Stimulated activated CD8-positive, alpha-beta memory T cell treated with anti-CD3 and anti-CD28 coated beads, Interleukin-15, amount 100 ng/mL, for 1 hour (primary cell): ENCODE measurements at places on chromosomes 2 and 18.

DNA sequence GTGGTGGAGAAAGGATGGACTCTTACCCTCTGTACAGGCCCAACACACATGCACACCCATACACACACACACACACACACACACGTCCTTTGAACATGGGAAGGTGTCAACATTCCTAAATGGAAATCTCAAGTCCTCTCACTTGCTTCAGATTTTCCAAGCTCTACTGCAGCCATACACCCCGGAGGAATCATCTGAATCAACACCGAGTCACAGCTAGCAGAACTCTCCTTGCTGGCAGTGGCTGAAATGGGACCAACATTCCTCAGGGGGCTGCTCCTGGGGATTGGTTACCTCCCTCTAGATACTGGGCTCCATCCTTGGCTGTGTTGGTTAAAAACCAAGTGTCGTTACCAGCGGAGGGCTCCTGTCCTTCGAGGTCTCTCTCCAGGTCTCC, 112.7 kb downstream of the BCL11A start:
- no peak for DNase-seq

DNA sequence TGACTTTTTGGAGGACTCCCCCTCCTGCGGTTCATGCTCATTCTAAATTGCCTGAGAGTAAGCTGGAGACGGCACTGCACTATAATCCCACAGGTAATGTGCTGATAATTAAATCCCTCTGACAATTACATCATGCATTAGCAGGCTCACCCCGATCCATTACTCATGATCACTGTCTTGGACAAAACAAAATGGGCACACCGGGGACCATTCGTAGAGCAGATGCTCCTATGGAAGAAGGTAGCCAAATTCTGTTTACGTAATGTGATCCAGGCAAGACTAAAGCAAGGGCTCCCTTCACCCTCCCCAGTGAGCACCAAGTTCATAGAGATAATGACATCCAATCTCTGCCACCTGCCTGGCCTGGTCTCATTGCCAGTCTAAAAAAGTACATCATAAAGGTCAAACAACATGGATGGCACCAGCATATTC, 657.1 kb upstream of the SOX11 start:
- DNase-seq = no peak

- no peak for DNase-seq
Measured at GRCh38 chr2:75667884-75668283, 21.3 kb downstream of the MRPL19 start.

- no peak for DNase-seq
Measured at GRCh38 chr18:36636237-36636817, 192.5 kb downstream of the TPGS2 start.

- DNase-seq = no peak
Measured at GRCh38 chr2:166344286-166345113, 31.2 kb downstream of the SCN9A start.

DNA sequence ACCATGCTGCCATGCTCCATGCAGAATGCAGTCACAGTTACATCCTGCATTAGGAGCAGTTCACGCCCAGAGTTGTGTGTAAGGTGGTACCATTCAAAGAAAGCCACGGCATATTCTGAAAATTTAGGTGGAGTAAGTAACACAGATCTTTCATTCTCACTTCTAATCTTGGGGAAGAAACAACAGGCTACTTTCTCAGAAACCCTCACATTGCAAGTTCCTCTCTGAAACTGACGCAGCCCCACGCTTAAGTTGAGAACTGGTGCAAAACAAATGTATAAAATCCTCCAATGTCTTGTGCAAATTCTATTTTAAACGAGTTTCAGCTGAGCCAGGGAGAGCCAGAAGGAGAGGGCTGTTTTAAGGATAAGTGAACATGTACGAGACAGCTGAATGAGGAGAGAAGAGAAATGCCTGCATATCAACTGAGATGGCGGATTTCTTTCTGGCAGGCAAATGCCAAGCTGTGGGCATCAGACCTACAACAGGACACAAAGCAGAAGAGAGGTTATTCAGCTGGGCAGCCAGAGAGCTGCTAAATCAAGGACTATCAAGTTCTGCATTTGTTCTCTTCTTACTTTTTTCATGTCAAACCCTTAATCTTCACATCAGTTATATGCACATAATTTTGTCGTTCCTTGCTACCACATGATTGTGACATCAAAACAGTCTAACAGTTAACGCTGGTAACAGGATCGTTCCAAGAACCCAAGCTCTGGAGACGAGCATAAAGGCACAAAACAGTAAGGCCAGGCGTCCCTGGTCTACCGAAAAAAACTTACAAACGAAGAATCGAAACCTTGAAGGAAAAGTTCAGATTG, 6.4 kb downstream of the ARL4C start:
- no peak for DNase-seq

- DNase-seq = no peak
Measured at GRCh38 chr2:28433935-28434599, 41.4 kb downstream of the FOSL2 start.

DNA sequence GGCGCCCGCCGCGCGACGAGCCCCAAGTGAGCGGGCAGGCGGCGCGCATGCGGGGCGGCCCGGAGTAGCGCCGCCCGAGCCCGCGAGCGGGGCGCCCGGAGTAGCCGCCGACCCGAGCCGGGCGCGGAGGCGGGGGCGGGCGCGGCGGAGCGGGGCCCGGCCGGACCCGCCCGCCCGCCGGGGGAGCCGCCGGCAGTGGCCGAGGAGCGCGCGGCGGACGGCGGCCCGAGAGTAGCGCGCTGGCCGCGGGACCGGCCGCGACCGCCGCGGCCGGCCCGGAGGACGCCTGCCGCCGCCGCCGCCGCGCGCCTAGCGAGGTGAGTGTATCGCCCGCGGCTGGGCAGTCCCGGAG, at the start of gene GALNT1:
Gene GALNT1 (plus strand): TSS at position 195 of the 352 bp plus-strand sequence. CDS start 72,923 bp downstream, outside the sequence.
- no peak for DNase-seq

- no peak for DNase-seq
Measured at GRCh38 chr2:120510751-120511395, 164.9 kb downstream of the INHBB start.

DNA sequence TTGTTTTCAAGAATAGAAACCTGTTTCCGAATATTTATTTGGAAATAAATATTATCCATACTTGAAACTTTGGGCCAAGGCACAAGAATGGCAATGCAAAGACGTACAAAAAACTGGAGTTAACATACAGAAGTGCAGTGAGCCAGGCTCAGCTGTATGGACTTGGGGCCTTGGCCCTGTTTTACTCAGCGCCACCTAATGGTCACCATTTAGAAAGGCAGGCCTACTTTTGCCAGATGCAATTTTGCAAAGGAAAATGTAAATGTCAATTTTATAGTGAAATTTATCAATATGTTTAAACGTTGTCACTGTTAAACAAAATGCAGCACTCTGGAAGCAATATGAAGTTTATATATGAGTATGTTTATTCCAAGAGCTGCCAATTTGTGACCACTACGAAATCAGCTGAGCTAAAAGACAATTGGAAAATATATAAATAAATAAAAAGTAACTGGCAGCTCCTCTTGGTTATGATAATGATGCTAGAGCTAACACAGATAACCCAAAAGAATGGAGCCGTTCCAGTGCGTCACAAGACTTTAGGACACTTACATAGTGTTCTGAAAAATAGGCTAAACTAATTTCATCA, 155.0 kb downstream of the ARHGAP15 start:
- no peak for DNase-seq

- DNase-seq = no peak
Measured at GRCh38 chr2:28583899-28584553, 88.2 kb downstream of the PLB1 start.

DNA sequence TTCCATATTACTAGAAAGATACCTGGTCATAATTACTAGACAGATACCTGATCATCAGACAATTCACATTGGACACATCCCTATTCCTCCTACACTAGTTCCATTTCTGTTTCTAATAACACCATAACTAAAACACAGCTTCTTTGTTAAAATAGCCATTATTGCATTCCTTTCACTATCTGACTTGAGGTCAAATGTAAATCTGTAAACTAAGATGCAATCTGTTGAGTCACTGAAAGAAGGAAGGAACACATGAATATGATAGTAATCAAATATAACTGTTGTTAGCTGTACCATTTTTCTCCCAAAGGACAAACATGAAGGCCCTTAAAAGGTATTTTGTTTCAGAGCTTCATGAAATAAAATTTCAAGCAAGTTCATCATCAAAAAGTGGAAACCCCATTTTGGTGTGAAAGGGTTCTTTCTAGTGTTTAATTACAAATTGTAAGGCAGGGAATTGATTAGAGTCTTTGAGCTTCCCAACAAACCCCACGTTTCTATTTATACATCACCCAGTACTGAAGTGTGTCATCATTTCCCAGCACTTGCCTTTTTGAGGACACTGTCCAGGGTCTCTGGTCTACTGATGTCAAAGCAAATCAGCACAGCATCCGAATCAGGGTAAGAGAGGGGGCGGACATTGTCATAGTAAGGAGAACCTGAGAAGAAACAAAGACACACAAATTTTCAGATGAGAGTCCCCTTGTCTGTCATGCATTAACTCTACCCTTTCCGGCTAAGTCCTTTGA, 13.0 kb downstream of the RND3 start:
- no peak for DNase-seq

GRCh38 chr2:164859251-164859818, 17.7 kb upstream of the COBLL1 start:
- no peak for DNase-seq

GRCh38 chr18:74171910-74172606, 23.7 kb downstream of the TIMM21 start:
- no peak for DNase-seq

DNA sequence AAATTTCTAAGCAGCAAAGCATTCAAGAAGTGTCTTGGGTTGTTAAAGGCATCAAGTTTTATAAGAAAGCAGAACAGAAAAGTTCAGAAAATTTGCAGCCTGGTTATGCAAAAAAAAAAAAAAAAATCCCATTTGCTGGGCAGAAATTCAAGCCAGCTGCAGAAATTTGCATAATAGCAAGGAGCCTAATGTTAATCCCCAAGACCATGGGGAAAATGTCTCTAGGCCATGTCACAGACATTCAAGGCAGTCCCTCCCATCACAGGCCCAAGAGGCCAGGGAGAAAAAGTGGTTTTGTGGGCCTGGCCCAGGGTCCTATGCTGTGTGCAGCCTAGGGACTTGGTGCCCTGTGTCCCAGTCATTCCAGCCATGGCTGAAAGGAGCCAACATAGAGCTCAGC, 269.0 kb upstream of the SLC39A10 start:
- no peak for DNase-seq

GRCh38 chr2:419687-420317, 131.9 kb upstream of the ALKAL2 start:
- no peak for DNase-seq

DNA sequence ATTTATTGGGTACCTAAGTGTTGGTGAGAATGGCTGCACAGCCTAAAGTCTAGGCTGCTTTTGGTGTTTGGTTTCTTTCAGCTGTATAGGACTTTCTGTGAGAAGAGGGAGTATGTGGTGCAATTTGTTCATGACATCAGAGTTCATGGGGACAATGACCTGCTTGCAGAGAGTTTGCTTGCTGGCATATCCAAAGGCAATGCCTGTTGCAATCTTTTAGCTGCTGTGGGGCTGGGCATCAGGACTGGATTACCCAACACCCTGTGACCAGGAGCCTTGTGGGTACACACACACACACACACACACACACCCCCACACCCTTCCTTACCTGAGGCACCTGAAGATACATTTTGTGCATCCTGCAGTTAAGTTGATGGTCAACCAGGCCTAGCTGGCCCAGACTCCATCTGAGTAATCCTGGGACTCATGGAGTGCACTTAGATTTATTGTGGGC, 68.4 kb downstream of the LIPG start:
- no peak for DNase-seq

DNA sequence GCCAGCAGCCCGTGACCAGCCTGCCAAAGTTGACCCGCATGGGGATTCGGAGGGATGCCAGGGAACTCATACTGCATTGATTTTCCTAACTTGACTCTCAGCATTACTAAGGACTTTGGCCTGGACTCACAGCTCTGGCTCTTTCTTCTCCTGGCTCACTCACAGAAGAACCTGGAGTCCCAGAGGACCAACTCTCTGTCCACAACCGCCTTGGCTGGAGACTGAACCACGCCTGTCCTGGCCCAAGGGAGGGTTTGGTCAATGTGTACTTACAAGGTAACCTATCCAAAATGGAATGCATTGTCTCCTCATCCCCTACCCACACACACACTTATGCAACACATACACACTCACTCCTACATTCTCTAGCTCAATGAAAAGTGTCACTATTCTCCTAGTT, 135.6 kb upstream of the KLHL29 start:
- no peak for DNase-seq

GRCh38 chr2:131122496-131122895, 17.4 kb downstream of the PLEKHB2 start:
- DNase-seq = no peak

DNA sequence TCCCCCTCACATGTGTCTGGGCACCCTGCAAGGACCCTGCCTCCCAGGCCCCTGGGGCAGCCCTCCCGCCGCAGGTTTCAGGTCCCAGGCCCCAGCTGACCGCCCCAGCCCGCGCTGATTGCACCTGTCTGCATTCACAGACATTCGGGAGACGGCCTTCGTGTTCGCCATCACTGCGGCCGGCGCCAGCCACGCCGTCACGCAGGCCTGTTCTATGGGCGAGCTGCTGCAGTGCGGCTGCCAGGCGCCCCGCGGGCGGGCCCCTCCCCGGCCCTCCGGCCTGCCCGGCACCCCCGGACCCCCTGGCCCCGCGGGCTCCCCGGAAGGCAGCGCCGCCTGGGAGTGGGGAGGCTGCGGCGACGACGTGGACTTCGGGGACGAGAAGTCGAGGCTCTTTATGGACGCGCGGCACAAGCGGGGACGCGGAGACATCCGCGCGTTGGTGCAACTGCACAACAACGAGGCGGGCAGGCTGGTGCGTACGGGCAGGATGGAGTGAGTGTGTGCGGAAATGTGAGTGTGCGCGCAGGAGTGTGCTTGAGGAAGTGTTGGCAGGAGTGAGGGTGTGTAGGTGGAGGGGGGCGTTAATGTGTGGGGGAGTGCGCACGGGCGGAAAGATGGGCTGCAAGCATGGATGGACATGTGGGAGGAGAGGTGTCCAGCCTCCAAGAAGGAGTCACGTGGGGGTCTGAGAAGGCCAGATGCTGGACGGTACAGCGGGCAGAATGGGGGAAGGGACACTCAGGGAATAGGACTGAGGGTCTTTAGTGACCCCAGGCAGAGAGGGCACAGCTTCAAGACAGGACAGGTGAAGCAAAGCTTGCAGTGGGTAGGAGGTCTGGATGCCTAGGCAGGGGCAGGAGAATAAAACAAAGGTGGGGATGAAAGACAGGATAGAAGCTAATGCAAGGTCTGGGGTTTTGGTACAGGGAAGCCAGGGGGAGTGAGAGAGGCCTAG, 9.0 kb upstream of the WNT10A start:
- DNase-seq = no peak

DNA sequence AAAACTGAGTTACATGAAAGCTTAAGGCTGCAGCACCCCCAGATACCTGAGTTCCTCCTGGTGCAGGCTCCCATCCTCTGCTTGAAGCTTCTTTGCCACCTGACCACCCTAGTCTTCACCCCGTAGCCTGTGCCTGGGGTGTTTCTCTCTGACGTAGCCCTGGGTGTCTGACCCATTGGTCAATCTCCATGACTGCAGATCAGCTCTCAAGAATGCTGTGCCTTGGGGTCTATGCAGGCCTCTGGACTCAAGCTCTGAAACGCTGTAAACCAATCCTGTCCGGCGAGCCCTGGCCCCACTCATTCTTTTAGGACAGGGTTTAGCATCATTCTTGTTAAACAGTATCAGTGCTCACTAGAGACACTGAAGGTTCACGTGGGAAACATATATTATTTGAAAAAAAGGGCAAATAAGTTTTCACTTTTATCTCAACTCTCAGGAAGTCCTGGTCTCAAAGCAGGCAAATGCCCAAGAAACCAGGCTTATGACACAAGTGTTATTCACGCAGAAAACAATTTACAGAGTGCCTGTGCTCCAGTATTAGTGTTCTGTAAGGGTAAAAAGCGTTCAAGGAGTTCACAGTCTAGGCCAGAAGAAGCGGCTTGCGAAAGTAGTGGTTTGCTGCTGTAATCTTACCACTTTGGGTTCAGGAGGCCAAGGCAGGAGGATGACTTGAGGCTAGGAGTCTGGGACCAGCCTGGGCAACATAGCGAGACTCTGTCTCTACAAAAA, 22.8 kb upstream of the PPP4R1 start:
- no peak for DNase-seq
